ENCODE measurements at places on chromosomes 1 and 21.

GRCh38 chr1:40758578-40759343 is 24.8 kb upstream of the KCNQ4 start:
- DNase-seq: no peak

GRCh38 chr1:24636661-24637357 is 6.3 kb upstream of the SRRM1 start:
- no peak for DNase-seq

- no peak for DNase-seq
Measured at GRCh38 chr1:119569095-119569494, 62.1 kb downstream of the HSD3B1 start.

DNA sequence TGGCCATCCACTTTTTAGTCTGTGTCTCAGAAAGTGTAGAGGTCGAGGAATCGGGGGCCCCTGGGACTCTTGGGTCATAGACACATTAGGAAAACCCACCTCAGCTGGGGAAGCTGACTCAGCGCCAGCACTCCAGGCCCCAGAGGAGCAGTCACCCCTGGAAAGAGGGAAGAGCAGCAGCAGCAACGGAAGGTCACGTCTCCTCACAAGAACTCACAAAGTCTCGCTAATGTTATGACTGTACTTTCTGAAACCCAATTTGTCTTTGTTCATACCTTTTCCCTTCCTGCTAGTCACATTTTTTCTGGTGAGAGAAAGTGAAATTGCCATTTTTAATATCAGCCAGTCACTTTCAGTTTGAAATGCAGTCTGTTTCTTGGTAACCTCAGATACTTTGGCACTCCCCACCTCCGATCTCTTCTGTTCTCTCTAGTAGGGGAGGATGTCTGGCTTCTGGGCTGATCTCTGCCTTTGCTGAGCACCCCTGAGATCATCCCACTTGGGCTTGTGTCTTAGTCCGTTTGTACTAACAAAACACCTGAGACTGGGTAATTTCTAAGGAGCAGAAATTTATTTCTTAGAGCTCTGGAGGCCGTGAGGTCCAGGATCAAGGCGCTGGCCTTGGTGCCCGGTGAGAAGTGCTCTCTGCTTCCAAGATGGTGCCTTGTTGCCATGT is 6.0 kb upstream of the NLRP3 start:
- DNase-seq: no peak
